SK-MEL-5 (cell line): ENCODE measurements at places on chromosomes 6 and 20. TPM values are rescaled to one million over a fixed set of nuclear protein-coding genes. Genes with fewer than 3 reads are reported as not detected.

DNA sequence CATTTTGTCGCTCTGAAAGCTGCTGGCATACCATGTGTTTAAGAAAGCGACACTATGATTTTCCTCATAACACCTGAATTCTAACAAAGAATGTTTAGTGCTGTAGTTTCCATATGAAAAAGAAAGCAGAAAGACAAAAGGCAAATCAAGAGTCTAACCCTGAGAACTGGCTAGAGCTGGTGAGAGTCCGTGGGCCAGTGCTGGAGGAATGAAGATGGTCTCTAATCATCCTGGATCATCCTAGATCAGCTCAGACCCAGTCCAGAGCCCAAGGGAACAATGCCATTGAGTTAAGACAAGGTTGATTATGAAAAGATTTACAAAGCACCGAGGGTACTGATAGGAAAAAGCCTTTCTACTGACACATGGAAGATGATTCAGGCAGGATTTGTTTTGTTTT is 73.0 kb upstream of the MYLIP start:
- DNase-seq = peak; percentile 21

DNA sequence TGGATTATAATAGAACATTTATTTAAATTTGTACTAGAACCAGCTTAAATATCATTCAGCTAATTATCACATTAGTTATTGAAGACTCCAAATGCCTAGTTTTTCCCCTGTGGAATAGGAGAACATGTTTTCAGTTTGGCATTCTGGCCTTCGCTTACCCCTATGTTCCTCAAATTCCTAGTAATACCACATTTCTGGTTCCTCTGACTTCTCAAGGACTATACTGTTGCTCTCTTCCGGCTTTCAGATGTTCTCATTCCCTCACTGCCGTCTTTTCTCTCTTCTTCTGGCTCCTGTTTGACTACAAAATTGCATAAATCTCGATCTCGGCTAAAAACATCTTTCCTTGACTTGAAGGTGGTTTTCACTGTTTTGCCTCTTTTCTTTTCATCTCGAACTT is 71.8 kb upstream of the KHDRBS2 start:
- no peak for DNase-seq

DNA sequence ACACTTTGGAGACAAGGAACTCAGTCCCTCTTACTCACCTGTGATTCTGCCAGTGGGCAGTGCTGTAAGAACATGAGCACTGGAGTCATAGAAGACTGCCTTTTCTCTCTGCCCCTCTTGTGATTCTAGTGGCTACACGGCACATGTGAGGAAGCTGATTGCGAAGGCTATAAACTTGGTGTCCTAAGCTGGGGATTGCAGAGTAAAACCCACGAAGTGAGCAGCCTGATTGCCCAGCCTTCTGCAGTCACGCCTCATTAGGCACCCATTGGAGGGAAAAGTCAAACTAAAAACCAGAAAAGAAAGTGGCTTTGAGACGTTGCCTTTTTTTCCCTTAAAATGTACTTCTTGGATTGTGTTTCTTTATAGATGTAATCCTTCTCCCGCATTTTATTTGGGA is 748.4 kb upstream of the CHD6 start:
- DNase-seq = no peak

Gene GRM1
- 0.13 and 0.26 TPM in 2 replicates for total RNA-seq
